ENCODE measurements at places on chromosomes 6 and 20. TPM values are rescaled to one million over a fixed set of nuclear protein-coding genes. Genes with fewer than 3 reads are reported as not detected.

The TMEM170B gene
- 0.22 TPM for total RNA-seq

The MCCD1 gene
- total RNA-seq, result not detected

The MAS1 gene
- not detected for total RNA-seq

The ARMC2 gene
- total RNA-seq, result 1.6 TPM

The TCP11 gene
- total RNA-seq, result 1.6 TPM

The BMP6 gene
- total RNA-seq, result 2.1 TPM

The COX4I2 gene
- not detected for total RNA-seq

The BMP5 gene
- total RNA-seq, result not detected

The PRL gene
- not detected for total RNA-seq

The EYA2 gene
- total RNA-seq, result not detected

The SCRT2 gene
- total RNA-seq, result not detected

The METTL24 gene
- not detected for total RNA-seq

The TPMT gene
- total RNA-seq, result 7.5 TPM

The BHLHE23 gene
- not detected for total RNA-seq

The SLC17A2 gene
- not detected for total RNA-seq

The NOX3 gene
- total RNA-seq, result not detected

The GPR63 gene
- total RNA-seq, result 2.1 TPM
